ENCODE measurements at places on chromosomes 3 and 15. TPM values are rescaled to one million over a fixed set of nuclear protein-coding genes. Genes with fewer than 3 reads are reported as not detected.
A peak's percentile ranks its signal among the peaks of the same experiment; 100 is the strongest.

OCA2 gene
- polyA plus RNA-seq = not detected

WNT5A gene
- 0.03 TPM for polyA plus RNA-seq

NOX5 gene
- polyA plus RNA-seq = not detected

GRCh38 chr15:93223803-93224202, 134.8 kb upstream of the RGMA start:
- no peak for DNase-seq
- no peak overlapping the region for H3K27ac ChIP-seq
- peaks cover 20% of the 10 kb centered on the region for H3K4me1 ChIP-seq
- H3K4me3 ChIP-seq = no peak overlapping the region

DNA sequence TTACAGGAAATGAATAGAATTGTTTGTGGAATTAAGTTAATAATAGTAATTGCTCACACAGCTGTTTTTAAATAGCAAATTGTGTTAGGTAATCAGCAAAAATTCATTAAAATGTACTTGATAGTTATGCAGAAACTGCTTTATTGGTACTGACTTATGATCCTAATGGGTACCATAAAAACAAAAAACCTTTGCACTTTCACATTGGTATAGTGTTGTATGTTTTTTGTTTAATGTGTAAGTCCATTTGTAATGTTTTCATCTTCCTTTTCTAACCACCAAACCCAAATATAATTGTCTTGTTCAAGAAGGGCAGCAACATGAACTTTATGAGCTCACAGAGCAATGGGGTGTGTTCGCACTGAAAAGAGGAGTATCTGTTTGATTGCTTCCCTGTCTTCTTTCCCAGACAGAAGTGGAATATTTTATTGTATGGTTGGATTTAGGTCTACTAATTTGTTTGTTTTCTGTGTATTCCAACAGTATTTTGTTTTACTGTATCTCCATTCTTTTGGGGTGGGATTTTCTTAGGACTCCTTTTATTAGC, 135.8 kb downstream of the TCF12 start:
- H3K4me1 ChIP-seq = no peaks in the 10 kb centered on the region
- H3K4me3 ChIP-seq = no peak overlapping the region
- H3K27ac ChIP-seq = no peak overlapping the region
- no peaks in the 10 kb centered on the region for H3K36me3 ChIP-seq
- no peak for DNase-seq

- H3K4me1 ChIP-seq = peaks cover 26% of the 10 kb centered on the region
- no peak for DNase-seq
- H3K27ac ChIP-seq = no peak overlapping the region
- no peaks in the 10 kb centered on the region for H3K36me3 ChIP-seq
Observed at GRCh38 chr3:143447491-143447890, 327.9 kb downstream of the CHST2 start.

DNA sequence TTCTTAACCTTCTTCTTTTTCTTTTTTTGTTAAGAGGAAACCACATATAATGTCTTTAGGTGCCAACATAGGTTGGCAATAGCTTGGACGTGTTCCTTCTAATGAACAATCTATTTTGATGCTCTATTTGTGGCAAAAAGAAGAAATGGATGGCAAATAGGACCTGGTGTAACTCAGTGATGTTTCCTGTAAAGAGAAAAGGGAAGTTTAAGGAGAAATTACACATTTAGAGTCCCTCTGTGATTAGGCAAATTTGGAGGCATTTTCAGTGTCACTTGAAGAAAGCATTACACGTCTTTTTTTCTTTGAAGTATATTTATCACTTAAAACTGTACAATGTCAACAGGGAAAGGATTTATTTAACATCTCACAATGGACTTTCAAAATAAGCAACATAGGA, 327.1 kb downstream of the ZIC1 start:
- no peaks in the 10 kb centered on the region for H3K4me1 ChIP-seq
- no peak overlapping the region for H3K27ac ChIP-seq
- no peak overlapping the region for H3K4me3 ChIP-seq
- no peaks in the 10 kb centered on the region for H3K27me3 ChIP-seq

GRCh38 chr15:25093455-25094029, 138.8 kb downstream of the SNRPN start:
- no peaks in the 10 kb centered on the region for H3K4me1 ChIP-seq
- H3K27me3 ChIP-seq = no peaks in the 10 kb centered on the region
- no peak overlapping the region for H3K27ac ChIP-seq
- no peaks in the 10 kb centered on the region for H3K36me3 ChIP-seq
- no peak overlapping the region for H3K4me3 ChIP-seq

GRCh38 chr3:6521369-6522113, 339.4 kb upstream of the GRM7 start:
- H3K36me3 ChIP-seq = no peaks in the 10 kb centered on the region
- DNase-seq = no peak
- H3K4me3 ChIP-seq = no peak overlapping the region
- no peak overlapping the region for H3K27ac ChIP-seq
- H3K4me1 ChIP-seq = no peaks in the 10 kb centered on the region
- no peaks in the 10 kb centered on the region for H3K27me3 ChIP-seq

DNA sequence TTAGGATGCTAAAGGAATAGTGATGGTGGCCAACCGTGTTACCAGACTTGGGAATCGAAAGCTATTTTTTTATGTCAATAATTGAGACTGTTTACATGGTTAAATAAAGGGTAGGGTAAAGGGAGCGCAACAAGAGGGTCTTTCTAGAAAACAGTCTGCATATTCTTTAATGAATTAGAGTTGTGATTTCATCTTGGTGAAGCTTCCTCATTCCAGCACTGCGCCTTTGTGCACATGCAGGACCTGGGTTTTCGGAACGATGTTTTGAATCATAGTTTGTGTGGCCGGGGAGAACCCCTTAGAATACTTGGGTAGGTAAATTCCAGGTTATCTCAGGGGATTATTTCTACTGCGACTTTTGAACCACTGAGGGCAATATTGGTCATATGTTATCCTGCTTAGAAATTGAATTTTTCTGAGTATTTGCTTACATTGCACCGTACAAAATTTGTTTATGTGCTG, 1.3 kb downstream of the PIK3CA start:
- H3K27me3 ChIP-seq = no peaks in the 10 kb centered on the region
- DNase-seq = peak; percentile 79
- H3K4me1 ChIP-seq = peaks cover 15% of the 10 kb centered on the region
- no peaks in the 10 kb centered on the region for H3K36me3 ChIP-seq

DNA sequence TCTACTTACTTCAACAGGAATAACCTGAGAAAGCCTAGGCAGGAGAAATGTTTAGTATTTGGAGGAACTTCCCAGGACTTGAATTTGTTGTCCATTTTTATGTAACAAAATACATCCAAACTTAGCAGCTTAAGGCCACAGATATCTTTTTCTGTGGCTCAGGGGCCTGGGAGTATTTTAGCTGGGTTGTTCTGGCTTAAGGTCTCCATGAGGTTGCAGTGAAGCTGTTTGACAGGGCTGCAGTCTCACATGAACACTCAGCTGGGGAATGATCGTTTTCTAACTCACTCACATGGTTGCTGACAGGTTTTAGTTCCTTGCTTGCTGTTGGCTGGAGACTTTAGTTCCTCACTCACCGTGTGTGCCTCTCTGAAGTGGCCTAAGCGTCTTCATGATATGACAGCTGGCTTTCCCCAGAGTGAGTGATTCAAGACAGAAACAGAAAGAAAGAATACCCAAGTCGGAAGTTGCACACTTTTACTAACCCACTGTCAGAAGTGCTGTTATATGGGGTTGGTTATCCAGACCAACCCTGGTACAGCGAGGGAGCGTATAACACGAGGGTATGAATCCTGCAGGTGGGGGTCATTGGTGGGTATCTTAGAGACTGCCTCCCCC, 229.7 kb upstream of the TBL1XR1 start:
- DNase-seq = peak; percentile 72
- H3K36me3 ChIP-seq = no peaks in the 10 kb centered on the region
- H3K27ac ChIP-seq = peak overlapping the region; percentile 15
- H3K27me3 ChIP-seq = no peaks in the 10 kb centered on the region
- peaks cover 45% of the 10 kb centered on the region for H3K4me1 ChIP-seq
- H3K4me3 ChIP-seq = no peak overlapping the region
